ENCODE measurements at places on chromosomes 1 and 21.
A peak's percentile ranks its signal among the peaks of the same experiment; 100 is the strongest.

- DNase-seq = peak; percentile 44
Measured at GRCh38 chr1:29237129-29237821, 953 bp downstream of the PTPRU start.

DNA sequence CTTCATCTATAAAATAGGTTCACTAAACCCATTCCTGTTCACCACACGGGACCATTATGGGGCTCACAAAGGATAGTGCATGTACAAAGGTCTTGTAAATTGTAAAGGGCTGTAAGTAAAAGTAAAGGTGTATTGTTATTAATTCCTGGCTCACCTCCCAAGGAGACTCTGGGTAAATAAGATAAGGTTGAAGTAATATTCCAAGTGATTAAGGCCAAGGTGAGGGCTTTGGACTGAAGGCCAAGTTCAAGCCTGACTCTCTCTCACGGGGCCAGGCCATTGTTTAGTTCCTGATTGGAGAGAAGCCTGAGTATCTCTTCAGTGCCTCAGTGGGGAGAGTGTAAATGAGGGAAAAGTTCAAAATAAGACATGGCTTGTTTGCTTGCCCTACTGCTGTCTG is 19.5 kb upstream of the ZFYVE9 start:
- peak; percentile 58 for DNase-seq

GRCh38 chr1:243890576-243890975 is 40.5 kb upstream of the AKT3 start:
- no peak for DNase-seq

GRCh38 chr1:10082785-10083479 is 50.2 kb downstream of the UBE4B start:
- no peak for DNase-seq

DNA sequence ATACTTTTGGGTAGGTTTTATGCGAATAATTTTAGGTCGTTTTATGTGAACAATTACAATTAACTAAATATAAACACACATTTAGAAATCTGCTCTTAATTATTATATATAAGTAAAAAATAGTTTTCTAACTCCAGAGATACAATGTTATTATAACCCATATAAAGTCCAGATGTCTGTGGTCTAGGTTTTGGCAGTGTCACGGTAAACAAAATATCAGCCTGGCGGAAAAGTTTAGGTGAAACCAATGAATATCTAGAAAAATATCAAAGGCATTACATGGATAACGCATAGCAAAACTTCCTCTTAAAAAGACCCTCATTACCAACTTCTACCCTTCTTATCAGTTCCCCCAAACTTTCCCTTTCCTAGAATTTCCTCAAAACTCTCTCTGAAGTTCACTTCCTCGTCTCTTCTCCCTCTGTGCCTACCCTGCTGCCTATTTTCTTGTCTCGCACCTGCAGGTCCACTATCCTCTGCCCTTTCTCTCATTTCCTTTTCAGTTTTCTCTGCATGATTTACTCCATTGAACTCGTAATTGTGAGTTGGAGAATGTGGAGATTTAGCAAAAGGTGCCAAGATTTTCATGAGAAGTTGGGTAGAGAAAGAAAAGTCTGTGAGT is 21.8 kb downstream of the VTCN1 start:
- DNase-seq = no peak

All from stomach (tissue), 19 donors.